ENCODE measurements at places on chromosomes 13 and 19.
A peak's percentile ranks its signal among the peaks of the same experiment; 100 is the strongest.

GRCh38 chr19:7989071-7989575, 16.3 kb downstream of the ELAVL1 start:
- DNase-seq = no peak

- no peak for DNase-seq
Measured at GRCh38 chr19:30780032-30780431, 407.8 kb downstream of the ZNF536 start.

GRCh38 chr13:99949679-99950413, 21.7 kb downstream of the ZIC5 start:
- DNase-seq = no peak

- no peak for DNase-seq
Measured at GRCh38 chr13:106260352-106260751, 275.1 kb downstream of the EFNB2 start.

DNA sequence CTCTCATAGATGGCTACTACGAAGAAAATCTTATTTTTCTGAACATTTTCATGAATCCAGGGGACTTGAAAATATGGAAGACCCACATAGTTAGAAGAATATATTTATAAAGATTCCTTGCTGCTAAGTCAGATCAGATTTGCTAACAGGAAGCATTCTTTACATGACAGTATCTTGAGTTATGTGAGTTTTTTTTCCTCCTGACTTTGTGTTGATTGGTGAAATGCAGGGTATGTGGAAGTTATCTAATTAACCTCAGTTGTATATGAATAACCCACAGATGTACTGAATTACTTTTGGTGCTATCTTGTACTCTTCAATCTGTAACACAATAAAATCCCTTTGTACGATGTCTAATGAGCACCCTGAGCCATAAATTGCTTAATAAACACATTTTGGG, 53.8 kb downstream of the ESD start:
- DNase-seq = no peak

DNA sequence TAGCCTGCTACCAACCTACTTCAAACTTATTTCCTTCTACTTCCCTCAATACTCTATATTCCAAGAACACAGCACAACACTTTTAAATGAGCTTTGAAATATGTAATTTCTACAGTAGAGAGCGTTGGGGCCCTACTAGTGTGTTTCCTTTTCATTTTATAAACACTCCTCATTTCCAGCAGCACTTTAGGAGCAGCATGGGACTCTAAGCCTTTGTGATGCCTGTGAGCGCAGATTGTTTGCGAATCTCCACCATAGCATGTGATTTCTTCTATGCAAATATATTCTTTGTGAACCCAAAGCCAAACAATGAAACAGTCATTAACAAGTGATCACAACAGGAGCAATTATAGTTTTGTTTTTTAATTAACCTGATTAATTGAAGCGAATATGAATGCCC, 3.6 kb downstream of the SOHLH2 start:
- DNase-seq = no peak

DNA sequence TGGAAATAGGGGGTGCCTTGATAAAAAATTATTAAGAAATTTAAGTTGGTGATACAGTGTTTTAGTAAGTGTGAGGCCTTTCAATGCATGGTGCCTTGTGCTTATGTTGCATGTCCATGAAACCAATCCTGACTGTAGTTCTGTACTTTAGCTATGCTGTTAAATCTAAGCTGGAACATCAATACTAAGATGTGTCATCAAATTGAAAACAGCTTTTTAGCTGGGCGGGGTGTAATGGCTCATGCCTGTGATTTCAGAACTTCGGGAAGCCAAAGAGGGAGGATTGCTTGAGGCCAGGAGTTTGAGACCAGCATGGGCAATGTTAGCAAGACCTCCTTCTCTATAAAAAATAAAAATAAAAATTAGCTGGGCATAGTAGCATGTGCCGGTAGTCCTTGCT, 930.3 kb upstream of the PCDH9 start:
- DNase-seq = no peak

DNA sequence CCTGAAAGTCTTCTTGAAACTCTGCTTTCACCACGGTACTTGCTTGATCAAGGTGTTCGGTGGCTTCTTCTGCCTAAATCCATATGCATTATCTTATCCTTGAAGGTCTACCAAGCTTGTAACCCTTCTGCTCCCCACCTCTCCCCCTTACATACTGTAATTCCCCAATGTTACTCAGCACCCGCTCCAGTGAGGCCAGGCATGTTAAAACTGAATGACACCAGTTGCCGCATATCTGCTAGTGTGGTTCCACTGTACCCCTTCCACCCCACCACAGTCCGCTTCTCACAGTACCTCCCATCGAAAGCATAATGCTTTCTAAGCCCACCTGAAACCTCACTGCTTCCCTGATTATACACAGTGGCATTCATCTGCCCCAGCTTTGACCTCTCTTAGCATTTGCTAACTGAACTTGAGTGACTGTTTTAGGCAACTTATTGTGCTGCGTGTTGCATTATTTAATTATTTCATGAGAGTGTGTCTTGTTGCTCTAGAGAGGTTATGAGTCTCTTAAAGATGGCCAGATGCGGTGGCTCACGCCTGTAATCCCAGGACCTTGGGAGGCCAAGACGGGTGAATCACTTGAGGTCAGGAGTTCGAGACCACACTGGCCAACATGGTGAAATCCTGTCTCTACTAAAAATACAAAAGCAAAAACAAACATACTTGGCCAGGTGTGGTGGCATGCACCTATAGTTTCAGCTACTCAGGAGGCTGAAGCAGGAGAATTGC, 87.6 kb upstream of the MBNL2 start:
- no peak for DNase-seq

DNA sequence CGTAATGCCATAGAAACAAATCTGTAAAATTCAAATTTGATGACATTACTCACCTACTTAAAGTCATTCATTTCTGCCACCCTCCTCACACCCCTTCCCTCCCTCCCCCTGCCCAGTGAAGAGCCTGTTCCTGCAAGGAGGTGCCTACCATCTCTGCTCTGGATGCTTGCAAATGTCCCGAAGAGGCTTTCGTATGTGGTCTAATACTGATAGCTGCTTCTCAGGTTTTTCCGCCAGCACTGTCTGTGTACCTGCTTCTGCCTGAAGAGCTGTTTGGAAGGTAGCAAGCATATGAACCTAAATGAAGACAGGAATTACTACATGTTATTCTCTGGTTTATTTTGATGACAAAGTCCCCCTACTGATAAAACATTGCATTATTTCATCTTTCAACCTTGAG, 57.1 kb downstream of the GPALPP1 start:
- no peak for DNase-seq

DNA sequence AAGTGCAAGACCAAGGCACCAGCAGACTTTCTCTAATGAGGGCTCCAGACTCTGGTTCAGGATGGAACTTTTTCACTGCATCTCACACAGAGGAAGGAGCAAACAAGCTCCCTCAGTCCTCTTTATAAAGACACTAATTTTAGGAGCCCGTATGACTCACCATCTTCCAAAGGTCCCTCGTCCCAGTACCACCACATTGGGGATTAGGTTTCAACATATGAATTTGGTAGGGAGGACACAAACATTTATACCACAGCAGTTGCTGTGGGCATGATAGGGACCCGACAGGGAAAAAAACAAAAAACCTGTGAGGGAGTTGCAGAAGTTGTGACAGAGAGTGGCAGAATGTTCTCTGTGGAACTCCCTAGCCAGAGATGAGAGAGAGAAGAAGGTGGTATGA, 6.5 kb upstream of the CNMD start:
- DNase-seq = no peak

- no peak for DNase-seq
Measured at GRCh38 chr13:33940256-33940655, 122.3 kb downstream of the RFC3 start.

GRCh38 chr13:57408312-57408711, 223.2 kb upstream of the PCDH17 start:
- no peak for DNase-seq

GRCh38 chr19:41528106-41528505, 47.9 kb upstream of the CEACAM21 start:
- no peak for DNase-seq

- DNase-seq = no peak
Measured at GRCh38 chr19:50939596-50939995, 13.2 kb downstream of the KLK5 start.

GRCh38 chr19:50567882-50568727, at the start of gene LRRC4B:
Gene LRRC4B, minus strand, starts transcription at chr19:50568435. Its CDS starts 19,597 bp downstream, at chr19:50548838.
- DNase-seq = no peak

DNA sequence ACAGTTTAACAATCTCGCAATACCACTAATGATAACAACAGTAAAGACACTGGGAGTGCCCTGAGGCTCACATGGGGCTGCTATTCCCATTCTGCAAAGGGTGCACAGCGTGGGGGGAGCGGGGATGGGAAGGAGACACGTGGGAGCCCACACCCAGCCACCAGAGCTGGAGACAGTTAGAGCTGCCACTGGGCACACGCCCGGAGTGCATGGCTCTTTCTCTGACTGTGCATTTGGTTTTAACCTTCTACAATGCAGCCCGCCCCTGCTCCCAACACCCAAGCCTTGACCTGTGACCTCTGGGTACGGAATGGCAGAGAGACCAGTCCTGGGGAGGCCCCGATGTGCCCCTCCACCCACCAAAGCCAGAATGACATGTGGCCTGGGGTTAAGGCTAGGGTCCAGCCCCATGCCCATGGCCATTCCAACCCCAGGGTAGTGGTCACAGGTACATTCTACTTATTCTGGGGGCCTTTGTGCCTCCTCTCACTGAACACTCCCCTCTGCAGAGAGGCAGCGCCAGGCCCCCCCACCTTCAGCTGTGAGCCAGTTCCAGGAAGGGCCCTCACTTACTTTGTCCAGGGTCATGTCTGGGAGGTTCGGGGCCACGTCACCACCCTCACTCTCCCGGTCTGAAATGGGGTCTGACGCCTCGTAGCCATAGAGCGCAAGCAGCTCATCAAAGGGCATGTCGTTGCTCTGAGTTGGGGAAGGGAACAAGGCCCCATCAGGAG, 17.1 kb downstream of the MIER2 start:
- no peak for DNase-seq

- DNase-seq = no peak
Measured at GRCh38 chr19:41698746-41699230, 9.6 kb upstream of the CEACAM5 start.

DNA sequence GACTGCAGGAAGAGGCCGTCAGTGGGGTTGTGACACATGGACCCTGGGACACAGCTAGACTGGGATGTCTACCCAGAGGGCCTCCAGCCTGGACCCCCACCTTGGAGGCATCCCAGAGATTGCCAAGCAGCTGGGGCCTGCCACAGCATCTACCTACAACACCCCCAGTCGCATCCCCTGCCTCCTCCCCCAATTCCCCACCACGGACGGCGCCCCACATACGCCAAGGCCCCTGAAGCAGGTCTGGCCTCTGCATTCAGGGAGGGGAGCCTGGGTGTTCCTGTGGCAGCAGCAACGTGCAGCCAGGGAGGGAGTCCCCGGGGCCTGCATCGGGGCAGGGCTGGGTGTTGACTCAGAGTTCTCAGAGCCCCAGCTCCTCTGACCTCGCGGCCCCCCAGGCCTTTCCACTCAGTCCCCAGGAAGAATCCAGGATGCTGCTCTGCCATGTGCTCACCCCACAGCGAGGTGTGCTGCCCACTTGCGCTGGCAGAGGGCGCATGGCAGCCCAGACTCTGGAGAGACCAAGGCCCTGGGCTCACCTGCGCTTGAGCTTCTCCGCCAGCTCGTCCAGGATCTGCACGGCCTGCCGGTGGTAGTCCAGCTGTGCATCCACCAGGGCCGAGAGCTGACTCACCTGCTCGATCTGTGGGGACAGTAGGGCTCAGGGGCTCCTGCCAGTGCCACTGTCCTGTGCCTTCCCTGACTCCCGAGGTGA, 19.6 kb downstream of the MPND start:
- no peak for DNase-seq

DNA sequence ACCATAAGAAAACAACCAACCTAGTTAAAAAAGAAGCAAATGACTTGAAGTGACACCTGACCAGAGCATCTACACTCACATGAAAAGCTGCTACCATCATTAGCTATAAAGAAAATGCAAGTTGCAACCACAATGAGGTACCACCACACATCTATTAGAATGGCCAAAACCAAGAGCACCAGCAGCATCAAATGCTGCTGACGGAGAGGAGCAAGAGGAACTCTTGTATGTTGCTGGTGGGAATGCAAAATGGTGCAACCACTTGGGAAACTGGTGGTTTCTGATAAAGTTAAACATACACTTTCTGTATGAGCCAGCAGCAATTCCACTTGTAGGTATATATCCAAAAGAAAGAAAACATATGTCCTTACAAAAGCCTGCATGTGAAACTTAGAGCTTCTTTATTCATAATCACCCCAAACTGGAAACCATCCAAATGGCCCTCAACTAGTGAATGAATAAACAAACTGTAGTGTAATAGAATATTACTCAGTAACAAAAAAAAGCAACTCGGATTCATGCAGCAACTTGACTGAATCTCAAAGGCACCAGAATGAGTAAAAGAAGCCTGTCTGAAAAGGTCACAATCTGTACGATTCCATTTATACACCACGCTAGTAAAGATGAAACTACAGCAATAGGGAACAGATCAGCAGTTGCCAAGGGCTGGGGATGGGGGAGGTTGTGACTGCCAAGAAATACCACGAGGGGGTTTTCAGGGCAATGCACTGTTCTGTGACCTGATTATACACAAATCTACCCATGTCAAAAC, 60.9 kb upstream of the RANBP3 start:
- DNase-seq = no peak

GRCh38 chr19:16892868-16893685, 4.3 kb downstream of the F2RL3 start:
- DNase-seq = no peak

- no peak for DNase-seq
Measured at GRCh38 chr19:16394681-16395375, 70.2 kb downstream of the KLF2 start.

- no peak for DNase-seq
Measured at GRCh38 chr19:39969681-39970424, 1.1 kb upstream of the PSMC4 start.

- peak; percentile 51 for DNase-seq
Measured at GRCh38 chr13:51786425-51787265, 17.3 kb downstream of the DHRS12 start.

DNA sequence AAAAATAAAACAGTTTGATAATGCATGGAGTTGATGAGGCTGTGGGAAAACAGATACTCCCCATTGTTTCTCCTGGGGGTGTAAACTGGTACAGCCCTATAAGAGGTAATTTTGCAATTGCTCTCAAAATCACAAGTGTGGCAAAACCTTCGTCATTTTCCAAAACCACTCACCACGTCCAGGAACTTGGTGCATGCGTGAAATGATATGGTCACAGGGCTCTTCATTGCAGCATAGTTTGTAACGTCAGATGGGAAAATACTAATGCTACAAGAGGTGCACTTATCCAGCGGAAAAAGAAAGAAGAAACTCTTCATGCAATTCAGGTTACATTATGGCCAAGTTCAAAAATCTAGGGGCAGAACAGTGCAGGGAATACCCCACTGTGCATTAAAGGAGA, 11.9 kb upstream of the PLAUR start:
- no peak for DNase-seq

DNA sequence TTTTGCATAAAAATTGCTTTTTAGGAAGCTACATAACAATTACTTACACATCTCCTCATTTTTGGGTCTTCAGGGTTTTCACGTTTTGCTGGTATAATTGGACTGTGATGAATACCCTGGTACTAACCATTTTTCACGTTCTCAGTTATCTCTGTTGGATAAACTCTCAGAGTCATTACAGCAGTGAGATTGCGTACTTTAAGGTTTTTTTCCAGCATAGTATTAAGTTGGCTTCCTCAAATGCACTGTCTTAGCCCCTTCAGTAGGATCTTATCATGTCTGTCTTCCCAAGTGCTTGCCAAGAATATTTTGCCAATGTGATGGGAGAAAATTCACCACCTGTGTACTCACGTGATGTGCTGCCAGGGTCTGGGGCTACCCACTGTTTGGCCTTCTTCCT, 342.5 kb downstream of the TEX29 start:
- no peak for DNase-seq

- no peak for DNase-seq
Measured at GRCh38 chr13:34469196-34469986, 472.7 kb upstream of the NBEA start.
